Spinal cord (tissue), 10 donors: ENCODE measurements at places on chromosomes 4 and X. TPM values are rescaled to one million over a fixed set of nuclear protein-coding genes. Genes with fewer than 3 reads are reported as not detected.

The PRDM8 gene
- 49.6 TPM for polyA plus RNA-seq

The FGF16 gene
- polyA plus RNA-seq = 0.98 TPM

The RPS6KA6 gene
- polyA plus RNA-seq = 7.3 TPM

The SNCA gene
- 141 TPM for polyA plus RNA-seq

The ARHGEF38 gene
- polyA plus RNA-seq = 1.3 TPM

The SUPT20HL2 gene
- polyA plus RNA-seq = 0.13 TPM

The CSAG1 gene
- polyA plus RNA-seq = not detected

The COL25A1 gene
- polyA plus RNA-seq = 12.1 TPM

The RNF128 gene
- 5.7 TPM for polyA plus RNA-seq

The CXXC4 gene
- 29.1 TPM for polyA plus RNA-seq

The ABCG2 gene
- polyA plus RNA-seq = 15.8 TPM

The TMPRSS11A gene
- polyA plus RNA-seq = not detected

The SOX3 gene
- 4.5 TPM for polyA plus RNA-seq

The MAPK10 gene
- 93.5 TPM for polyA plus RNA-seq

The PPARGC1A gene
- polyA plus RNA-seq = 12.2 TPM

The SSX3 gene
- polyA plus RNA-seq = not detected

The SUPT20HL1 gene
- polyA plus RNA-seq = 0.27 TPM

The UGT2B15 gene
- polyA plus RNA-seq = not detected

The MAGEB18 gene
- polyA plus RNA-seq = not detected

The XK gene
- 4.3 TPM for polyA plus RNA-seq

The CMC4 gene
- 13.8 TPM for polyA plus RNA-seq

The POLN gene
- polyA plus RNA-seq = 8.9 TPM

The HSD17B13 gene
- polyA plus RNA-seq = 1.4 TPM

The GPR143 gene
- 5.3 TPM for polyA plus RNA-seq

The HDAC6 gene
- 150 TPM for polyA plus RNA-seq

The CXorf49 gene
- polyA plus RNA-seq = not detected

The SRD5A3 gene
- polyA plus RNA-seq = 18.6 TPM

The AMTN gene
- not detected for polyA plus RNA-seq

The COQ2 gene
- 25.2 TPM for polyA plus RNA-seq

The UGT2B11 gene
- not detected for polyA plus RNA-seq

The CLRN2 gene
- 0.20 TPM for polyA plus RNA-seq

The TEC gene
- polyA plus RNA-seq = 1.1 TPM

The SLITRK2 gene
- polyA plus RNA-seq = 51.3 TPM

The TRMT44 gene
- 13.9 TPM for polyA plus RNA-seq

The TRPC5OS gene
- polyA plus RNA-seq = 0.12 TPM

The TNIP3 gene
- polyA plus RNA-seq = 2.1 TPM

The TMEM156 gene
- polyA plus RNA-seq = 0.83 TPM

The CD38 gene
- polyA plus RNA-seq = 8.2 TPM

The POU4F2 gene
- 1.4 TPM for polyA plus RNA-seq

The METTL14 gene
- polyA plus RNA-seq = 39.2 TPM

The PGAM4 gene
- polyA plus RNA-seq = 0.51 TPM

The TEX13D gene
- polyA plus RNA-seq = not detected

The UCP1 gene
- polyA plus RNA-seq = 0.36 TPM

The IL2RG gene
- polyA plus RNA-seq = 0.93 TPM

The CDKL2 gene
- 16.5 TPM for polyA plus RNA-seq

The ANOS1 gene
- polyA plus RNA-seq = 154 TPM

The UCHL1 gene
- polyA plus RNA-seq = 1,287 TPM

The AMBN gene
- not detected for polyA plus RNA-seq

The MAGEB4 gene
- polyA plus RNA-seq = not detected

The PNMA5 gene
- 6.6 TPM for polyA plus RNA-seq
